CD8-positive, alpha-beta memory T cell (primary cell): ENCODE measurements at places on chromosomes 5 and 9. TPM values are rescaled to one million over a fixed set of nuclear protein-coding genes. Genes with fewer than 3 reads are reported as not detected.

DNA sequence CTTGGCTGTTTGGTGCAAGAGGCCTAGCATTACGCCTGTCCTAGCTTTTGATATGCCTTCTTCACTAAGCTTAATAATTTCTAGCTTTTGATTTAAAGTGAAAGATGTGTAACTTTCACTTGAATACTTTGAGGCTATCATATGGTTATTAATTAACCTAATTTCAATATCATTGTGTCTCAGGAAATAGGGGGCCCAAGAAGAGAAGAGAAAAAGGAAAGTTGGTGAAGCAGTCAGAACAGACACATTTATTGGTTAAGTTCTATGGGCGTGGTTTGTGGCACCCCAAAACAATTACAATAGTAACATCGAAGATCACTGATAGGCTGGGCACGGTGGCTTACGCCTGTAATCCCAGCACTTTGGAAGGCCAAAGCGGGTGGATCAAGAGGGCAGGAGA lies 40.9 kb upstream of the F2RL2 start:
- DNase-seq, result no peak

ORM2 gene
- not detected for polyA plus RNA-seq

DNA sequence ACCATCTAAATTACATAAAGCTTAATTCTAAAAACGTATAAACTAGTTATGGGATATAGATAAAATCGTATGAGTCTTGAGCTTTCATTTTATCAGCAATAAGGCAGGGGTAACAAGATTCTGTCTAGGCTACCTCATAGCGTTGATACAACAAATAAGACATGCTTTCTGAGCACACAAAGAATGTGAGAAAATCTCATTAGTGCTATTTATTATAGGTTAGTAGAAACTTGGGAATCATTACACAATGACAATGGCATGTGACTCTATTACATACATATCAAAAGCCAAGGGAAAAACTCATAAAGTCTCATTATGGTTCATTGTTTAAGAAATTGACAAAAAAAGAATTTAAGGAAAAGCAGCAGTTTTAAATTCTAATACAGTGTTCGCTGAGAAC lies 448.6 kb downstream of the PLK2 start:
- DNase-seq, result no peak

- no peak for DNase-seq
Measured at GRCh38 chr9:8085986-8086385, 286.4 kb upstream of the DMAC1 start.

DNA sequence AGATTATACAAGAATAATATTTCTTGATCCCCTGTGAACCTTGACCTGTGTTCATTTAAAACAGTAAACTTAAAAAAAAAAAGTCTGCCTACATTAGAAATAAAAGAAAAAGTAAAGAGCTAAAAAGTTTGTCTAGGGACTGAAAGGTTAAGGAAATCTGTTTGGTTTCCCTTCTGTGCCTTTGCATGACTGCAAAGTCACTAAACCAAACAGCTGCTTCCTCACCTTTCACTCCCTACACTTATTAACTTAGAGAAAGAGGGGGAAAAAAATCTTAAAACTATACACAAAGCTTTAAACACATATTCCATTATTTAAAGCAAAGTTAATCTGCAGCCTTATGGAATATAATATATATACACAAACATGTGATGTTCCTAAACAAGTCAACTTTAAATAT lies 65.1 kb downstream of the ZFR start:
- no peak for DNase-seq

ANXA1 gene
- 517 TPM for polyA plus RNA-seq

- DNase-seq, result no peak
Measured at GRCh38 chr5:87229780-87230179, 37.9 kb upstream of the RASA1 start.

DNA sequence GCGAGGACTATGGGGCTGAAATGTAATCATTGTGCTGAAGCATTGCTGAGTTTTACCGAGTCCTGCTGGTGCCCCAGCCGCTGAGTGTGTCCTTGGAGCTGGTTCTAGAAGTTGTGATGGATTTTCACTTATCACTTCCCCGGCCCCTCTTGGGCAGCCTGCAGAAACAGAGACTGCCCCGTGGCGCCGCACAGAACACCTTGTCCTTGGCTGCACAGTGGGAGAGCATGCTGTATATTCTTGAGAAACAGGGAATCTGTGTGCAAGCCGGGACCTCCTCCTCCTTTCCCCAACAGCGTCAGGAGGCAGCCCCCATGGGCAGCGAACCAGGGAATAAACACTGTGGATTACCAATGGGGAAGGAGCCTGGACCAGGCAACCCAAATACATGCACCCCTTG lies 90.6 kb upstream of the RUFY1 start:
- DNase-seq, result no peak

- no peak for DNase-seq
Measured at GRCh38 chr5:169080448-169080911, 220.5 kb downstream of the SLIT3 start.

DNA sequence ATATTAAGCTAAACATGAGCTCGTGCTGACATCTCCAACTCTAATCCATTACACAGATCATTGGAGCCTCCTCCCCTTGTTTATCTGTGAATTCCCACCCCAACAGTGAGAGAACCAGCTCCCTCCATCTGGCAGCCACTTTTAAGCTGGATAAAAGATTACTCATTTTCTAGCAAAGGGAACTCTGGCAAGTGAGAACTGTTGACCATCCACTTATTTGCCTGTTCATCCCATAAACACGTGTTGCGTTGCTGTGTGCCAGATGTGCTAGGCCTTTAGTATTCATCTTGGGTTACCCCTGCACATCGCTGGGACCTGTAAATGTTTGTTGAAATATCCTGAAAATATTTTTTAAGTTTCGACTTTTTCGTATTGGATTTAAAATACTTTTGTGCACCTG lies 2.4 kb upstream of the TOR1A start:
- DNase-seq, result no peak

GRCh38 chr5:62581836-62582597 lies 3.4 kb downstream of the LRRC70 start:
- DNase-seq, result no peak

BAAT gene
- 0.12 TPM for polyA plus RNA-seq

GRCh38 chr5:81300921-81301270 lies 491 bp upstream of the ZCCHC9 start:
- no peak for DNase-seq

RALGPS1 gene
- polyA plus RNA-seq, result 3.2 TPM

DNA sequence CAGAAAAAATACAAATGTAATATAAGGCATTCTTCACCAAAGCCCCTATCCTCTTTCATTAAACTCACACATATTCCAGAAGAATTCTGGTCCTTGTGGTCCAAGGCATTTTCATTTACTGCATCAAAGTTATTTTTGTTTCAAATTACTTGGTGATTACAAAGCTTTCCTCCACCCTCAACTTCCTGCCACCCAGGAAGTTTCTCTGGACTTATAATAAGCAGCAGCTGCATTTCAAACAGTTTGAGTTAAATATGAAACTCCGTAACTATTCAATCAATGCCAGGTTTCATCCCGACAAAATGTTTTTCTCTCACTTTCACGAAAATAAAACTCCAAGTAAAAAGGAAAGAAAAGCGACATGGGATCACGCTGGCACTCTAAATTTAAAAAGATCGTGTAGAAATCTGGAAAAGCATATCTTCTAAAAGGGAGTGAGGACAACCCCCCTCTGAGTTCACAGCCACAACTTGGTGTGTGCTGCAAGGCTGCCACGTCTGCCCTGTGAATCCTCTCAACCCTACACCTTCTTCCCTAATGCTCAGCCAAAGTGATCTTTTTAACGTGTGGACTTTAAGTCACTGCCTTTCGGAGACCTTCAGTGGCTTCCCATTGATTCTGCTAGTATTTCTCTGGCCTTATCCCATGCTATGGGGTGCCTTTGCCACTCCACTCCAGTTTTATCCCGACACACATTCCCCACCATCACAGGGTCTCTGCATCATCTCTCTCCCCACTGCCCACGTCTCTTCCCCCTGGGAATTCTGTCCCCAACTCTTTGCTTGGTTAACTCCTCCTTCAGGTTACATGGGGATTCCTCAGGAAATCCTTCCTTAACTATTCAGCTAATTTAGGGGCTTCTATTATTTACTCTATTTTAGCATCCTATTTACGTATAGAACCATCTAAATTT lies 91.1 kb upstream of the CER1 start:
- no peak for DNase-seq

RNF14 gene
- 43.7 TPM for polyA plus RNA-seq

GRCh38 chr9:122216138-122216797 lies 12.5 kb downstream of the LHX6 start:
- DNase-seq, result no peak

DNA sequence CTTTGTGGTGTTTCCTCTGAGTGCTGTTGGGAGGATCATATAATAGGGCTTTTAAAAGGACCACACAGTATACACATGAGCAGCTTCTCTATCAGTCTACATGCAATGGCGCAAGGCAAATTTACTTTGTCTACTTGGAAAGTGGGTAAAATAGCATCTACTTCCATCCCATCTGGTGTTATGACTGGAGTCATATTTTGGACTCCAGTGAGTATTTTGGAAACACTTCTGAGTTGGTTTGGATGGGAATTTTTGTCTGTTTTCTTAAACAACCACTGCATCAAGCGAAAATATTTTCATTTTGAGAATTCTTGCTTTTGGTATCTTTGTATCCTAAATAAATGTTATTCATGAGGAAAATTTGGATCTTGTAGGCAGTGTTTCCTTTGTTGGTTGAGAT lies 220.8 kb downstream of the NMUR2 start:
- no peak for DNase-seq

- no peak for DNase-seq
Measured at GRCh38 chr9:37030611-37030939, 3.5 kb downstream of the PAX5 start.

DNA sequence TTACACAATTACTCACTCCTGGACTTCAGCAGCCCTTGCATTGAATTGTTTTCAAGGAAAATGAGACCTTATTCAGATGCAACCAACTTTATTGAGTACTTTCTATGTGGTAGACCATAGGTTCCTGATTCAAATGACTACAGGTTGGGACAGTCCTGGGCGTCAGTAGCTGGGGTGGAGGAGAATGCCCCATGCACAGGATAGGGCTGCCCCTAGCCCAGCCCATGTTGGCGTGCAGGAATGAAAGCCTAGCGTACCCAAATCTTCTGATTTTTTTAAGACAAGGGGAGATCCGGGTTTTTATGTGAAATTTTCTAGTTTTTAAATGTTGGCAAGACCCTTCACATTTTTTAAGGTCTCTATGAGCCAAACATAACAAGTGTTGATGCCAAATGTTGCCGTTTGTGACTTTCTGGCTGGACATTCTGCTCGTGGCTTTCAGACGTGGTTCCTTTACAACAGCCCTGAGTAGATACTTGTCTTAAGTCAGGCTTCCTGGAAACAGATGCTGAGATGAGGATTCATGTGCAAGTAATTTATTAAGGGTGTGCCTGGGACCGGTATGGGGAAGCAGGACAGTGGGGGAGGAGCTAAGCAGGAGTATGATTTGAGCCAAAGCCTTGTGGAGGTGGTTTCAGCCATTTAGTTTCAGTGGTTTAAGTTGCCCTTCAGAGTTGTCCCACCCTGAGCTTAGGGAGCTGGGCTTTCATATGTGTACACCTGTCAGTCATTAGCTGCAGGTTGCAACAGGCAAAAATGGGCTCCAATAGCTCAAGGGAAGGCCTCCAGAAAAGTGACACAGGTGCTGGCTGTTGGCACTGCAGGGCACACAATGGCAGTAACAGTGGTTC lies 154.1 kb downstream of the NTRK2 start:
- no peak for DNase-seq

DNA sequence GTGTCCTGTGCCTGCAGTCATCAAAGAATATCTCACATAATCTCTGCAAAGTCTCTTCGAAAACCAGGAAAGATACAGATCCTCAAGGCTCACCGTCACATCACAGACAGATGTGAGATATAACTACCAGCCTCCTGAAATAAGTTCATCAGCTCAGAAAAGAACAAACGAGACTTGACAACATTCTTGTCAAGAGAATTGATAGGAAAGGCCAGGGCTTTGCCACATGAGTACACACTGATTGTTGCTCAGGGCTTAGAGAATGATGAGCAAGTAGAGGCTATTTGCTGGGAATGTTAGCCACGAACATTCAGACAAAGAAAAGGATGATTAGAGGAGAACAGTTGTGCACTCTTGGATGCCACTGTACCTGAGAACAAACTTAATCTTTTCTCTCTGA lies 535.1 kb downstream of the ELAVL2 start:
- no peak for DNase-seq

GRCh38 chr5:60738461-60738860 lies 38.5 kb upstream of the DEPDC1B start:
- DNase-seq, result no peak

DNA sequence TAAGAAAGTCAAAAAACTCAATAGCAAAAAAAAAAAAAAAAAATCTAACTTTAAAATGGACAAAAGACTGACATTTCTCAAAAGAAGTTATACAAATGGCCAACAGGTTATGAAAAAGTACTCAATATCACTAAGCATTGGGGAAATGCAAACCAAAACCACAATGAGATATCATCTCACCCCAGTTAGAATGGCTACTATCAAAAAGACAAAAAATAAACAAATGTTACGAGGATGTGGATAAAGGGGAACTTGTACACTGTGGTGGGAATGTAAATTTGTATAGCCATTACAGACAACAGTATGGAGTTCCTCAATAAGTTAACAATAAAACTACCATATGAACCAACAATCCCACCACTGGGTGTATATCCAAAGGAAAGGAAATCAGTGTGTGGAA lies 37.2 kb downstream of the ENC1 start:
- DNase-seq, result no peak

NR6A1 gene
- not detected for polyA plus RNA-seq

DNA sequence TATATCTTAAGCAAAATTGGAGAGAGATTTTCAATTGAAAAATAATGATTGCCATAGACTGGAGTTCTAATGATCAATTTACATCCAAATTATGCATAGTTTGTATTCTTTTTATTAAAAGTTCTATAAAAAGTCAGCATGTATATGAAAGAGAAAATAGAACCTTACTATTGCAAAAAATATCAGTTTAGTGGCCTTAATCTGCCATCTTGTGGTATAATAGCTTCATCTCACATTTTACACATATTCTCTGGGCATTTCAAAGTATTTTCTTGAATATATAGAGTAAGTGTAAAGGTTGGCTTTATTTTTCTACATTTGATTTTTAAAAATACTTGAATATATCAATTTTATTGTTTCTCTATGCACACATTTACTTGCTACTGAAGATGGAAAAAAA lies 1858.6 kb upstream of the CDH9 start:
- DNase-seq, result no peak

LCN12 gene
- not detected for polyA plus RNA-seq

- DNase-seq, result no peak
Measured at GRCh38 chr5:132094393-132095076, 20.9 kb downstream of the CSF2 start.

GRCh38 chr5:73180566-73180965 lies 7.6 kb downstream of the TMEM174 start:
- DNase-seq, result no peak

SH3GL2 gene
- not detected for polyA plus RNA-seq

- no peak for DNase-seq
Measured at GRCh38 chr9:126325821-126326220, 808 bp upstream of the MVB12B start.

DNA sequence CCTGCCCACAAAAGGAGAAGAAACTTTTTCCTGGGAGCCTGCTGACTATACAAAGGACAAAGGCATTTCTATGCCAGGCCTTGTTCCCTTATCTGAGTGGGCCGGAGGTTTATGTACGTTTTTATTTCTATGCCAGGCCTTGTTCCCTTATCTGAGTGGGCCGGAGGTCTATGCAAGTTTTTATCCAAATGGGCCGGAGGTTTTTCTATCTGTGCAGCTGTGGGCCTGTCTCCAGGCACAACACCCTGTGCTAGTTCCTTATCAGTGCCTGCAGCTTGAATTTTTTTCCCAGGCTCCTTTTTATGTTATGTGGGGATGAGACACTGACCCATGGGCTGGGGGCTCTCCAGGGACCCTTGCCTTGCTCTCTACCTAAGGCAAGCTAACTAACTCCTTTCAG lies 5.5 kb downstream of the SLC25A2 start:
- DNase-seq, result no peak

GRCh38 chr5:36027711-36028110 lies 36.5 kb upstream of the UGT3A1 start:
- DNase-seq, result no peak
